ENCODE measurements at places on chromosomes 12 and 14.

DNA sequence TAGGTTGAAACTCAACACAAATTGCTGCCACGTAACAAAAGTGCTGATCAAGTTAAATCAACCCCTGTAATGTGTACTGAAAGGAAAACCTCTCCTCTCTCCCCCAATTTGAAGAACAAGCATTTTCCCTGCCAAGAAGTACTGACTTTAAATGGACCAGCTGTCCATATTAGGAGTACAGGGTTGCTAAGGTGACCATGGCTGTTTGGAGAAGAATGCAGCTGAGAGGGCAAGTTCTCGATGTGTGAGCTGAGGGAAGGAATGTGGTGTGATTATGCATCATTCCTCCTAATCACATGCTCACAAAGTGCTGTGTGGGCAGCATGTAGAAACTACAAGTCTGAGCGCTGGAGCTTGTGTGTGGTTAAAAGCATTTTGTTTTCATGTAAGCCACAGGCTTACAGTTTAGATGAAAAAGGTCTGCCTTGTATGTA lies 50.9 kb upstream of the CCT2 start:
- no peak for DNase-seq

- peak; percentile 97 for DNase-seq
Observed at GRCh38 chr14:72420749-72421474, 473.0 kb downstream of the DPF3 start.

- DNase-seq: no peak
Observed at GRCh38 chr12:24360907-24361306, 411.4 kb upstream of the SOX5 start.

DNA sequence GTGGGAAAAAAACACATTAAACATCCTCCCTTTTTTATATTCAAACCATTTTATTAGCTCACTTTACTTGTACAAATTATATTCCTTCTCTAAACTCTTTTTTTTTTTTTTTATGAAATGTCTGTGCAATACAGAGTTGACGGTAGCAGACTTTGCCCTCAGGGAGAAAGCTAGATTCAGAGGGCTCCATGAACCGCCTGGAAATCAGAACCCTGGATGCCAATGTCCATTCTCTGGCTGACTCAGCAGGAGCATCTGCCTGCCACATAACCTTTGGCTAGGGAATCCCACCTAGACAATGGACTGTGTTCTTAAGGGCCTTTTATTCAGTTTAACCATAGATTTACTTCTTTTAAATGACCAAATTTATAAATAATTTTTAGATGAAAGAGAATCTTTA lies 467.0 kb downstream of the MDGA2 start:
- DNase-seq: peak; percentile 55

GRCh38 chr12:44331269-44331668 lies 495.4 kb downstream of the TMEM117 start:
- DNase-seq: no peak

Measured in posterior cingulate gyrus (tissue), 11 donors.